ENCODE measurements at places on chromosomes 7 and 10. TPM values are rescaled to one million over a fixed set of nuclear protein-coding genes. Genes with fewer than 3 reads are reported as not detected.

Gene OGA
- 79.2 TPM for total RNA-seq

- DNase-seq: no peak
Measured at GRCh38 chr7:156279635-156280034, 360.9 kb upstream of the RNF32 start.

DNA sequence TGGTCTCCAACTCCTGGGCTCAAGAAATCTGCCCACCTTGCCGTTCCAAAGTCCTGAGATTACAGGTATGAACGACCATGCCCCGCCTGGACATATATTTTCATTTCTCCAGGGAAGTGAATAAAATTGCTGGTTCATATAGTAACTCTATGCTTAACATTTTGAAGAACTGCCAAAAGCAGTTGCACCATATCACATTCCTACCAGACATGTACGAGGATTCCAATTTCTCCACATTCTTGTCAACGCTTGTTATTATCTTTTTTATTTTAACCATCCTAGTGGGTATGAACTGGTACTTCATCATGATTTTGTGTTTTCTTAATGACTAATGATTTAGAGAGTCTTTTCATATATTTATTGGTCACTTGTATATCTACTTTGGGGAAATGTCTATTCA lies 21.9 kb upstream of the CPN1 start:
- no peak for DNase-seq

DNA sequence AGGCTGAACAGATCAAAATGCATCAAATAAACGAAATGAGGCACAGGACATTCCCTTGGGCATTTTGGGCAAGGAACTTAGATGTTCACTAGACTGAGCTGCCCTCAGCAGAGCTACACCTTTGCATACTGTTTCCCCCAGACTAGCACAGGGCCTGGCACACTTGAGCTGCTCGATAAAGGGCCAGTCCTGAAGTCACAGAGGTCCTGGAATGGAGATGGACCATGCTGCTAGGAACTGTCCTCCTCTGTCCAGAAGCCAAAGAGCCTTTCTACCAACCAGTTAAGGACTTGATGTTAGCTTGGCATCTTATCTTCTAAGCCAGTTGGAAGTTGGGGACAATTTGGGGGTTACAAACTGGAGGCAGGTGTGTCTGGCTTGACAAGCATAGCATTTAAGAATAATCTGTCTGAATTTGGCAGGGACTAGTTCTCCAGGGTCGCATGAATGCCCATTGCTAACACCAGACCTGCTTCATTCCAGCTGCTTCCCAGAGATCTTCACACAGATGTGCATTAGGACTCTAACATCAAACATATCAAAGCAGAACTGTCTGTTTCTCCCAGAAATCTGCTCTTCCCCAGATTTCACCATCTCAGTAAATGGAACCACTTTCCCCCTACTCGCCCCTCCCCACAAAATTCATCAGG lies 152.2 kb upstream of the PDE1C start:
- DNase-seq: no peak

GRCh38 chr10:77622889-77623291 lies 14.7 kb downstream of the KCNMA1 start:
- no peak for DNase-seq
